AG08395 (cell line): ENCODE measurements at places on chromosomes 13 and 19.

GRCh38 chr13:60396783-60397703, at the start of gene TDRD3:
TDRD3 (plus strand) TSS chr13:60397220; CDS start chr13:60397365, 145 bp downstream.
- peak; percentile 82 for DNase-seq

GRCh38 chr19:47226426-47227351, 4.3 kb downstream of the BBC3 start:
- DNase-seq, result peak; percentile 71

GRCh38 chr19:33670398-33670797, 48.6 kb downstream of the CHST8 start:
- DNase-seq, result no peak

DNA sequence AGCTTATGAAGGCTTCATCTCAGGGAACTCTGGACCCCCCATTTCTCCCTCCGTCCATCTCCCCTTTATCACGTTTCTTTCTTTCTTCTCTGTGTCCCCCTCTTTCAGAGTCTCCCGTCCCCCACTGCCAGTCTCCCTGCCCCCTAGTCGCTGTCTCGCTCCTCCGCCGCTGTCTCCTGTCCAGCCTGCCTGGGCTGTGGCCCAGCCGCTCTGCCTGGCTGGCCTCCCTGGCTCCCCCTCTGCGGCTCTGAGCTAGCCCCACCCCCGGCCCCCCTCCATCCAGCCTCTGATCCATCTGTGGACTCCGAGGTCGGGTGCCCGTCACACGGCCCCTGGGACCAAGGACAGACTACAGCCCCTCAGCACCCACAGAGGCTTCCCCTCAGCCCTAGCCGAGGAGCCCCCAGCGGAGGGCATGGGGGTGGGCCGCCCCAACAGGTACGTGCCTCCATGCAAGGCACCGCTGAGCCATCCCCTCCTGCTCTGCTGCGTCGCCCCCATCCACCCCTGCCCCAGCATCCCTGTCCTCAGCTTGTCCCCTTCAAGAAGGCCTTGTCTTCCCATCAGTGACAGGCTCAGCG, 1.1 kb upstream of the KCNJ14 start:
- no peak for DNase-seq

DNA sequence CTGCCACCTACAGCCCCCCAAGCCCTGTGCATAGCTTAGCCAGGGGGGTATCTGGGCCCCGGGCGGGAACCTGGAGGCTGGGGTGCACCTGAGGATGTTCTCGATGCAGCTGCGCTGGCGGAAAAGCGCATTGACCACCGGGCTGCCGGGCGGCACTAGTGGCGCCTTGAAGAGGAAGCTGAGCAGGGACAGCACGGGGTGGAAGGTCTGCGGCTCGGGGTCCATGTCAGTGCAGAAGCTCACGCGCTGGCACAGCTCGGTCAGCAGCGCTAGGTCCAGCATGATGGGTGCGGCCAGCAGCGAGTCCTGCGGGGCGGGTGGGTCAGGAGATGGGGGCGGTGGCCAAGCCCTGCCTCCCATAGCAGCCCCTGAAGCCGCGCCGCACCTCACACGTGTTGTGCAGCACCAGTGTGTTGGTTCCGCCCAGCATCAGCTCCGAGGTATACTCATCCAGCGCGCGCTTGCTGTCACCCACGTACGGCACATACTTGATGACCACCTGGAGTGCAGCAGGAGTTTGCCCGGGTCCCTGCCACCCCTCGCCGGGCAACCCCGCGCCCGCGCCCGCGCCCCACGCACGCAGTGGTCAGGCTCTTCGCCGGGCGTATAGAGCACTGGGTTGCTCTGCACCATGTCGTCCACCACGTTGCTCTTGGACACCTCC, 2.6 kb downstream of the ISYNA1 start:
- DNase-seq, result no peak

DNA sequence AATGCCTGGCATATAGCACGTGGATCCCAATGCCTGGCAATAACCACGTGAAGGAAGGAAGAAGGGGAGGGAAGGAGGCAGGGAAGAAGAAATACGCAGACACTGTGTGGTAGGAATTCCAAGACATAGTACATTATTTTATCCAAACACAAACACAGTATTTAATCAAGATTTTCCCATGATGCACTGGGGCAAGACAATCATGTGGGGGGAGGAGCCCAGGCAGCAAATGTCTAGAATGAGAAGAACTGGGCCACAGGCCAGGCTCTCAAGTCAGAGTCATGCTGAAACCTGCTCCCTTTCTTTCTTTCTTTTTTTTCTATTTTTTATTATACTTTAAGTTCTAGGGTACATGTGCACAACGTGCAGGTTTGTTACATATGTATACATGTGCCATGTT, 717.9 kb downstream of the UQCRFS1 start:
- DNase-seq, result no peak

GRCh38 chr19:40512473-40513344, 45.9 kb downstream of the SPTBN4 start:
- peak; percentile 35 for DNase-seq

- DNase-seq, result no peak
Observed at GRCh38 chr19:5032101-5032967, 63.4 kb downstream of the KDM4B start.

GRCh38 chr19:48190288-48190884, 19.9 kb downstream of the ZSWIM9 start:
- no peak for DNase-seq

DNA sequence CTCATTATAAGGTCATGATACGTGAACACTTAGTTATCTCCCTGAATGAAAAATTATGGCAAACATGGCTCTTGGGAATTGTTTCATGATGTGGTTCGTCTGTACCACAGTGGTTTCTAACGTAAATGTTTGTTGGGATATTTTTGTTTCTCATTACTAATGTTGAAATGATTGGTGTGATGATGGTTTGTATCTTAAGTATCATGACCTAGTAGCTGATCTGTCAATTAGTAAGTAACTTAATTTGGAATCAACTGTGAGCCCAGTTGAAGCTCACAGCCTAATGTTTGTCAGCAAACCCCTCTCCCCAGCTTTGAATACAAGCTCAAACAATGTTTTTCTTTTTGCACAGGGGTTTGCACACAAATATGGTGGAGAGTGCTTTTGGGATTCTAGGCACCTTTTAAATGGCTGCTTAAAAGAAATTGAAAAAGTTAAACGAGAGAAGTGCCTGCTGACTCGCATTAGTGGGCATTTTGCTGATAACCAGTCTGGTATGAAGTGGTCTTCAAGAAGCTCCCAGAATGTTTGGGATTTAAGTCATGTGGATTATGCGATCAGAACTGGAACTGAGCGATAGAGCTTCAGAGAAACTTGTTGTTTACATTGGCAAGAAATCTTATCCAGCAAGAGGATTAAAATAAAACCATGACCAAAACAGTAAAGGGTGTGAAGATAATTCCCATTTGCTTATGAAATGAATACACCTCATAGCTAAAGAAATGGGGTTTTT, 68.2 kb downstream of the LMO7 start:
- DNase-seq, result no peak

GRCh38 chr13:27372896-27373295, 51.5 kb upstream of the GTF3A start:
- DNase-seq, result no peak

DNA sequence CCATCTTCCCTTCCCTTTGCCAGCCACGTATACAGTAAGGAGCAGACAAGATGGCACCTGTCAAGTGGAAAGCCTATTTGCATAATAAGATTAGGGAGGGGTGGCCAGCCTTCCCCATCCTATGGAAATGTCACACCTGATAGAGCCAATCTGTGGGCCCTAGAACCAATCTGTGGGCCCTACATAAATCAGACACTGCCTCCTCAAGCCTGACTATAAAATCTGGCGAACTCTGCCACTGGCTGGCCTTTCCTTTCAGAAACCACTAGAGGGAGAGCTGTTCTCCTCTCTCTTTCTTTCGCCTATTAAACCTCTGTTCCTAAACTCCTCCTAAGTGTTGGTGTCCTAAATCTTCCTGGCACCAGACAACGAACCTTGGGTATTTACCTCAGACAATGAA, 231.5 kb upstream of the KLHL1 start:
- DNase-seq, result no peak

- no peak for DNase-seq
Observed at GRCh38 chr19:8703223-8703622, 4.6 kb upstream of the ACTL9 start.

GRCh38 chr19:54573330-54573872, at the start of gene LILRA2:
LILRA2 (plus strand) TSS chr19:54573790; CDS start chr19:54573879, 89 bp downstream.
- no peak for DNase-seq

DNA sequence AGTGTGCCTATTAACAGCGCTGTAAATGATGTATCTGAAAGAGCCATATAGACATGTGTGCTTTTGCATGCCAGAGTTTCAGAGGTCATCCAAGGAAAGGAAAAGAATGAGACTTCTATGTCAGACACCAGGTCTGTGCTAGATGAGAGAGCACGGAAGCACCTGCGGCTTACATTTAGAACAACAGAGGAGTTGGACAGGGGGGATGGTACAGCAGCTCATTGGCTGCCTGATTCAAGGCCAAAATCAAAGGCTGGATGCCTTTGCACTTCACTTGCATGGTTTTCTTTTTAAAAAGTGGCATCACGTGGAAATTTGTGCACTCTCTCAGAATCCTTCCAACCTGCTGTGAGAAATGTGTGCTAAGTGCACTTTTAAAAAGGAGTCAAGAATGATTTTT, 32.8 kb upstream of the AMER2 start:
- DNase-seq, result no peak

DNA sequence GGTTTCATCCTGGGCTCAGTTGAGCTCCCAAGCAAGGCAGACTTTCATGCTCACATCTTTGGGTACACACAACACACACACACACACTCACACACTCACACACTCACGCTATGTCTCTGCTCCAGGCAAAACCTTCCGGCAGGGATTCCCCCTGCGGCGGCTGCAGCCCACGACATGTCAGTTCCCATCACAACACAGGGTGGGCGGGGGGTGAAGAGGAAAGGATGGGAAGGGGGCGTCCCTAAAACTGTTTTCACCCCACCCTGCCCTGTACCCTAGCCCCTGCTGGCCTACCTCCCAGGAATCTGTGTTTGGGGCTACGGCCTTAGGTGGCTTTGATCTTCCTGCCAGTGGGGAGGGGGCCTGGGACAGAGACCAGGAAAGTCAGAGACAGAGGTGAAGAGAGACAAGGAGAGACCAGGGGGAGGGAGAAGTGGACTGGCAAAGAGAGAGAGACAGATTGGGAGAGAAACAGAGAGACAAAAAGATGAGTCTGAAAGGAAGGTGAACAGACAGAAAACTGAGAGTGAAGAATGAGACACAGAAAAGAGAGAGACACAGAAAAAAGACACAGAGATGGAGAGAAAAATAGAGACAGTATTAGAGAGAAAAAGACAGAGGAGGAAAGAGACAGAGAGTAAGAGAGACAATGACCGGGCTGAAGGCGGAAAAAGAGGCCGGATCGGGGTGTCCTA, 3.9 kb downstream of the LRFN1 start:
- DNase-seq, result no peak

DNA sequence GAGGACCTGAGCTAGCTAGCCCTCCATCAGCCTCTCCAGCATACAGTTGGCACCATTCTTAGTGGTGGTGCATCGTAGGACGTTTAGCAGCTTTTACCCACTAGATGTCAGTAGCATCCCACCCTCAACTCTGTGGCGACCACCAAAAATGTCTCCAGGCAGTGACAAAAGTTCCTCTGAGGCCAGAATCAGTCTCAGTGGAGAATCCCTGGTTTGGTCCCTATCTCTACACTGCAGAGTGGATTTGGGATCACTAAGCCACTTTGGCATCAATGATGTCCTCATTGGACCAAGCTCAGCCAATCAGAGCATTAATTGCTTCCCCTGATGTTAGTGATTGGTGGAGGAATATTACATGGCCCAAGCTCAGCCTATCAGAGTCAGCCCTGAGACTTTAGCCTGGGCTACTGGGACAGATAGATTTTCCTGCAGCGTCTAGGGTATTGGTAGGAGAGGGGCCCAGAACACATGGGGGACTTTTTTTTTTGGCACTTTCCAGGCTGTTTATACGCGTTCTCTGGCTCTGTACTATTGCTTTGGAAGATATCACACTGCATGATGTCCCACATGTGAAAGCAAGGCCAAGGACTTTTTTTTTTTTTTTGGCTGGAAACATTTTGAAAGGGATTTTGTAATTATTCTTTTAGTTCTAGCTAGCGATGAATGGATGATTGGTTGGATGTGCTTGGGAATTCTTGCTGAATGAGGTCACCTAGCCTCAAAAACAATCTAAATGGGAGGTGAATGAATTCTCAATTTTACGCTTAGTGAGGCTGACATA, 7.0 kb downstream of the TMEM221 start:
- DNase-seq, result peak; percentile 40

- no peak for DNase-seq
Observed at GRCh38 chr19:45172611-45173208, 5.3 kb downstream of the TRAPPC6A start.

DNA sequence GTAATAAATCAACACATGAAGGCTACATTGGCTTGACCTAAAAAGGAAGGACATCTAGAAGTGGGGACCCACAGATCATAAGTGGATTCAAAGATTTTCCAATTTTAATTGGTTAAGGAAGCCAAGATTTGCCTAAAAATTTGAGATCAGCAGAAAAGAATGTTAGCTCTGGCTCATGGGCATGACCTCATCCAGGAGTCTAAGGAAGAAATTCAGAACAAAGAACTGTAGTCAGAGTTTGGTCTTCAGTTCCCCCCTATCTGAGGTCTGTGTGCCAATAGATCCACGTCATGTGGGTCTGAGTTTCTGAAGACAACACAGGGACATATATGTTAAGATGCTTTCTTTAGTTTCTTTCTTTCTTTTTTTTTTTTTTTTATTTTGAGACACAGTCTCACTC, 648.8 kb upstream of the SPRY2 start:
- DNase-seq, result no peak

DNA sequence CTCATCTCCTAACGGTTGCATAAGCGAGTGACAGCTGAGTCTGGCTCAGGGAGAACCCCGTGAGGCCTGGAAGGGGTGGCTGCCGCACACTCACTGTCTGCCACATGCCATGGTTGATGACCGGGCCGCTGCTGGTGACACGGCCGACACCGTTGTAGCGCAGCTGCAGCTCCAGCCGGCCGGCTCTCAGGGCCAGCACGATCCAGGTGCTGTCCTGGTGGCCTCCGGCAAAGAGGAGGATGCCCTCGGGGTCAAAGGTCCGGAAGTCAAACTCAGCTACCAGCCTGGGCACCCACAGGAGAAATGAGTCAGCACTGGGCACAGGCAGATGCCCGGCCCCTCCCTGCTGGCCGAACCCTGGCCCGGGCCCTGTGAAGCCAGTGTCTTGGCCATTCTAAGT, 31.7 kb downstream of the GAS6 start:
- no peak for DNase-seq

DNA sequence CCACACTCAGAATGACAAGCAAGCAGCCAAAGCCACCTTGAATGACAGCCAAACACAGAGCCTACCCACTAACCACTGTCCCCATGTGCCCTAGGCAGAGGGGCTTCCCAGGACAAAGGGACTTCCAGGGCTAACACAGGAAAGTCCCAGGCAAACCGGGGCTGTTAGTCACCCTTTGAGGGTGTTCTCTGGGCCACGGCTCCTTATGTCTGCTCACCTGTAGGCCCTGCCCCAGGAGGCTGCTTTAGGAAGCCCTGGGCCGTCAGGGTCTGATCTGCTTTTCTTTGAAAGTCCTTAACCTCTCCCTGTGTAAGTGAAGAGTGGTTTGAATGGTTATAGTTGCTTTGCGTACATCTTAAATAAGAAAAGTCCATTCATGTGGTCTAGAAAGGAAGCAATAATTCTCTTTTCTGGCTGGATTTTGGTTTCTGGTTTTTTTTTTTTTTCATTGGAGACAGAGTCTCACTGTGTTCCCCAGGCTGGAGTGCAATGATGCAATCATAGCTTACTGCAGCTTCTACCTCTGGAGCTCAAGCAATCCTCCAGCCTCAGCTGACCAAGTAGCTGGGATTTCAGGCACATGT, 161.4 kb downstream of the EFNB2 start:
- no peak for DNase-seq
